ENCODE measurements at places on chromosomes 13 and 19. TPM values are rescaled to one million over a fixed set of nuclear protein-coding genes. Genes with fewer than 3 reads are reported as not detected.

The CALR3 gene
- polyA plus RNA-seq: 0.12 TPM

The PBX4 gene
- polyA plus RNA-seq: 3.1 TPM

The DLEU7 gene
- 1.2 TPM for polyA plus RNA-seq

GRCh38 chr19:18173572-18174288 lies at the start of gene IFI30:
Gene IFI30, plus strand, starts transcription at chr19:18173813. Its CDS starts 29 bp downstream, at chr19:18173842.
- no peak for DNase-seq

The GJB2 gene
- polyA plus RNA-seq: 4.7 TPM

The CACNA1A gene
- polyA plus RNA-seq: 1.3 TPM

- DNase-seq: no peak
Observed at GRCh38 chr13:110984381-110984780, 69.5 kb upstream of the ANKRD10 start.

DNA sequence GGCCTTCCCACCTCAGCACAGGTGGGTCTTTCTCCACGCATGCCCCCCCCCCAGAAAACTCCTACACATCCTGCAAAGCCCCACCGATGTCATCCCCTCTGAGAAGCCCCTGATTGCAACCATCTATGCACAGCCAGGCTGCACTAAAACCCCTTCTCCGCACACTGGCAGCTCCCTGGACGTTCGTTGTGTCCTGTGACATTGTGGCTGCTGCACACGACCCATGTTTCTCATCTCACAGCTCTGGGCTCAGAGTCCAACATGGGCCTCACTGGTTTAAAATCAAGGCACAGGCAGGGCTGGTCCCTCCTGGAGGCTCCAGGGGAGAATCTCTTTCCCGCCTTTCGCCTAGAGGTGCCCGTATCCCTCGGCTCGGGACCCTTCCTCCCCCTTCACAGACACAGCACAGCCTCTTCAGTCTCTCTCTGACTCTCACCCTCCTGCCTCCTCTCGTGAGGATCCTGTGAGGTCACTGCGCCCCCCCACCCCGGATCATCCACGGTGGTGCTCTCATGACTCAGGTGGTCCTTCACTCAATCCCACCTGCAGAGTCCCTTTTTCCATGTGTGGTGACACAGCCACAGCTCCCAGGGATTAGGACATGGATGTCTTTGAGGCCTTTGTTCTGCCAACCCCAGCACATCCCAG lies 71.2 kb downstream of the GADD45B start:
- DNase-seq: no peak

DNA sequence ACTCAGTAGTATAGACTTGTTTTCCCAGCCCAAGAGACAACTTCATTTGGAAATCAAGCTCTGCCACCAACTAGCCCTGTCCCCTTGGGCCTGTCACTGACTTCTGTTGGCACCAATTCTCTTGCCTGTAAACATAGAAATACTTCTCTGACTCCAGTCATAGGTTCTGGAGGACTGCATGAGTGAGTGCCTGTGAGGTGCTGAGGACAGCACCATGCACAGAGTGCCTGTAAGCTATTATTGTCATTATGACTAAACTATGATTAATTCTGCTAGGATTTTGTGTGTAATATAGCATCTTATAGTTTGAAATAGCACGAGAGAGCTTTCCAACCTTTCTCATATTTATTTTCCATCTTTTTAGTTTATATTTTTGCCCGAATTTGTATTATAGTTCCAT lies 247.9 kb downstream of the MYO16 start:
- DNase-seq: no peak

- DNase-seq: no peak
Observed at GRCh38 chr19:38891771-38892170, 7.6 kb downstream of the SIRT2 start.

DNA sequence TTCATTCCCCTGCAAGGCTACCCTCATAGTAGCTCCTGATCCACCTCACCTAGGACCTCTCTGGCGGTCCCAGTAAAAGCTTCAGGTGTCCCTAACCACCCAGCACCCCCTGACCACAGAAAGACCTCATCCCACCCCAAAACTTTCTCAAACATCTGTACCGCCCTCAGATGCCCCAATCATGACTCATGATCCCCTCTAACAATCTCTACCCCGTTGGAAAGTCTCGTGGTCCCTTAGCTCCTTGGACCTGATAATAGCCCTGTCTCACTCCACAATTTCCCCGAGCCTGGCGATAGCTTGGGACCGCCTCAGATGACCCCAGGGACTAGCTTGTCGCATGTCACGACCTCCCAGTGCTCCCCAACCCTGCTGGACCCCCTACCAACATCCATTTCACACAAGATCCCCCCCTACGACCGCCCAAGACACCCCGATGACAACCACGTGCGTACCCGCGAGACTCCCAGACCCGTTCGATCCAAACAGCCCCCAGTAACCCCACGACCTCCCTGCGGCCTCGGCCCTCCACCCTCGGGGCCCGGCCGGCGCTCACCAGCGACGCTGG lies 450 bp downstream of the NDUFA11 start:
- no peak for DNase-seq

- no peak for DNase-seq
Observed at GRCh38 chr19:11093689-11094238, 4.5 kb downstream of the LDLR start.

DNA sequence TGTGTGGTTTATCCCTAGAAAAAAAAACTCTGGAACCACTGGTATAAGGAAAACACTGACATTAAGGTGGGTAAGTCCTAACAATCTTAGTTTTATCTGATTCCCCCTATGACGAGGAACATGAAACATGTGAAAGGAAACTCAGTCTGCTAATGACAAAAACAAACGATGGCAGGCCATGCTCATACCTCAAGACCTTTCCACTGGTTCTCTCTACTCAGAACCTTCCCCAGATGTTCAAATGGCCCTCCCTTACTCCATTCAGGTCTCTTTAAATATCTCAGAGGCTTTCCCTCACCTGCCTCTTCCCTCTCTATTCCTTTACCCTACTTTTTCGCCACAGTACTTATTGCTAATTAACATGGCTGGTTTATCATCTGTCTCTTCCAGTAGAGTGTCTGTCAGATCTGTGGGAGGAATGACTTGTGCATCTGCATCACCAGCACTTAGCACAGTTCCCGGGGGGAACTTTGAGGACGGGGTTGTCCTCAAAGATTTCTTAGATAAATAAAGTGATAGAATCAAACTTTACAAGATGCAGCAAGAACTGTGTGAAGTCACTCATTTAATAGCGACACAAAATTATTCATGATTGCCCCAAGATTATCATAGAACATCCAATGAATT lies 1.5 kb downstream of the TUBGCP3 start:
- no peak for DNase-seq

- DNase-seq: no peak
Observed at GRCh38 chr13:76461999-76462398, 424.2 kb downstream of the KCTD12 start.

DNA sequence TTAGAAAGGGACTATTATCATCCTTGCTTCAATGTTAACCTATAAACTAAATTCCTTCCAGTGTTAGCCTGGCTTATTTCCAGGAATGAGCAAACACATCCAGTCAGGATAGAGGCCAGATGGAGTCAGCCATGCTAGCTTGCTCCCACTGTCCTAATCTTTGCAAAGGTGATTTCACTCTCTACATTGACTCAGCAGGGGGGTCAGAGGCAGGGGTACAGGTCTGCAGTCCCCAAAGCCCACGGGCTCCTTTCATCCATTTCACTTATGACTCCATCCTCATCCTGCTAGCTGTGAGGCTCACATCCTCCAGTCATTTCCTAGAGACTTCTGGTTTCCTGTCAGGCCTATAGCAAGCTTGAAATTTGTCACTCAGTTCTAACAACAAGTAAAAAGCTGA lies 63.4 kb upstream of the CEACAM8 start:
- no peak for DNase-seq

The ETV2 gene
- 0.74 TPM for polyA plus RNA-seq
